ENCODE measurements at places on chromosomes 7 and 10.

- no peak for DNase-seq
Measured at GRCh38 chr7:16315280-16315679, 106.1 kb downstream of the CRPPA start.

- no peak for DNase-seq
Measured at GRCh38 chr7:118615-119391, 73.6 kb upstream of the FAM20C start.

DNA sequence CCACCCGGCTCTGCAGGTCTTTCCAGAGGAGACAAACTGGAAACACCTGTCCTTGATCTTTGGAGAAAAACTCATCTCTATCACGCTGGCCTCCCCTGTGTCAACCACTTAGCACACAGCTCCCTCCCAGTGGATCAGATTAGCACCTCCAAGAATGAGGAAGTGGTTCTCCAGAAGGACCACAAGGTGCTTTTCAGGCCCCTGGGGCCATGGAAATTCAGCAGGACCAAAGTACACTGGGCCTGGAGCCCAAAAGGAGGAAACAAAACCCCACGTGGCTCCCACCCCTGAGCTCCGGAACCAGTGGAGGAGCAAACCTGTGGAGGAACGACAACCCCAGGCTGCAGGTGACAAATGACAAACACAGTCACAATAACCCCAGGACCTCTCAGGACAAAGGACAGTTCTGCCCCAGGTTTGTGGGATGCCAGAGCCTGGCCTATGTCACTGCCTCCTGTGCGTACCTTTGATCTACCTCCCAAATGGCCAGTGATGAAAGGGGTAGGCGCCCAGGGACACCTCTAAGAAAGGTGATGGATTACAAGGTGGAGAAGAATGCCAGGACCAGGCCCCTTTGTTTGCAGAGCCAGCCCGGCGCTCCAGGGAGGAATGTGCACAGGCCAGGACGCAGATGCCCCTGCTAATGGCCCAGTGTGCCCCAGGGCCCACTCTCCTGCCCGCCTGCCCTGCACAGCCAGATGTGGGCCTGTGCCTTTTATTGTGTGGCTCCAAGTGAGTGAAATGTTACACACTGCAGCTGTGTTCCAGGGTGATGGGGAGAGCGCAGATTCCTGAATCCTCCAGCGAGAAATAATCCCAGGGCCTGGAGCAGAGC lies 5.7 kb downstream of the TNS3 start:
- DNase-seq, result peak; percentile 90

GRCh38 chr7:100102950-100103840 lies 1.8 kb downstream of the AP4M1 start:
- DNase-seq, result peak; percentile 29

DNA sequence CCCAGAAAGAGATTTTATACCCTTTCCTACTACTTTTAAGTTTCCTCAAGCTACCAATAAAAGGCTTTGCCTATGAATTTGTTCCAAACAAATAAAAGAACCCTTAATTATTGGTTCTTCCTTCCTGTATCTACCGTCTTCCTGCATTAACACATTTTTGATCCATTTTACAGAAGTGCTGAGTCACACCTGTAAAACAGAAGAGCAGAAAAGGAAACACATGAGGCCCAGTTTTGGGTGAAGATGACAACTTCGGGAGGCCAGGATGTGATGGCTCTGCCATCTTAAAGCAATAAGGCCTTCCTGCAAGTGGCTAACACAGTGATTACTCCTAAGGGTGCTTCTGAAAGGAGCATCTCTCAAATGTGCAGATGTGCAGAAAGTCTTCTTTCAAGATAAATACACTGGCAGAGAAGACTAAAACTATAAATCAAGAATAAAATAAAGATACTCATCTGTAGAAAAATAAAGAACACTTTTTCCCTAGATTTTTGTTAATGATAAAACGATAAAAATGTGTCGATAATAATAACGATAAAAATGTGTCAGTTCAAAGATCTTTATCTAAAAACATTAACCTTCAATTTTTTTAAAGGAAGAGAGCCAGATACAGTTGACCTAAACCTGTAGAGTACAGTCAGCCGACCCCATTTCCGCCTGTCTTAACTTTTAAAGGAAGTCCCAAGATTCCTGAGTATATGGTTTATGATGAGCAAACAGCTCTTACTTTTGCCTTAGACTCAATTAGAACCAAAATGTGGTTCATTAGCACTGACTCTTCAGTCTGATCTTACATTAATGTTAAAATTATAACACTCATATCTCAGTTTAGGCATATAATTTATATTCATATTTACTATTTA lies 108.6 kb downstream of the UBE2H start:
- no peak for DNase-seq

GRCh38 chr7:54838175-54838910 lies 79.3 kb upstream of the SEC61G start:
- DNase-seq, result no peak

DNA sequence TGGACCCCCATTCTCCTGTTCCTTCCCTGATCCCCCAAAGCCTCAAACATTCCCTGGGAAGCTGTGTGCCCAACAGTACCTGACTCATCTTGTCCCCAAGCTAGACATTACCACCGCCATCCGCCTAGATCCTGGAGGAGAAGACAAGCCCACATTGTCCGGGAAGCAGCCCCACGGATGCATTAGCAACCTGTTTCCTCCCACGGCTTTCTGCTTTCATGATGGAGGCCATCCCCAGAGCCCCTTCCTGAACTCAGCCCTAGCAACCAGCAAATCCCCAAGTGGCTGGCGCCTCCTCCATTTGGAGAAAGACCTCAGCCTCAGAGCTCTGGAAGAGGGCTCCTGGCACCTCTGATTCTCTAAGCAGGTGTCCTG lies 2.3 kb upstream of the SLC29A3 start:
- DNase-seq, result no peak

DNA sequence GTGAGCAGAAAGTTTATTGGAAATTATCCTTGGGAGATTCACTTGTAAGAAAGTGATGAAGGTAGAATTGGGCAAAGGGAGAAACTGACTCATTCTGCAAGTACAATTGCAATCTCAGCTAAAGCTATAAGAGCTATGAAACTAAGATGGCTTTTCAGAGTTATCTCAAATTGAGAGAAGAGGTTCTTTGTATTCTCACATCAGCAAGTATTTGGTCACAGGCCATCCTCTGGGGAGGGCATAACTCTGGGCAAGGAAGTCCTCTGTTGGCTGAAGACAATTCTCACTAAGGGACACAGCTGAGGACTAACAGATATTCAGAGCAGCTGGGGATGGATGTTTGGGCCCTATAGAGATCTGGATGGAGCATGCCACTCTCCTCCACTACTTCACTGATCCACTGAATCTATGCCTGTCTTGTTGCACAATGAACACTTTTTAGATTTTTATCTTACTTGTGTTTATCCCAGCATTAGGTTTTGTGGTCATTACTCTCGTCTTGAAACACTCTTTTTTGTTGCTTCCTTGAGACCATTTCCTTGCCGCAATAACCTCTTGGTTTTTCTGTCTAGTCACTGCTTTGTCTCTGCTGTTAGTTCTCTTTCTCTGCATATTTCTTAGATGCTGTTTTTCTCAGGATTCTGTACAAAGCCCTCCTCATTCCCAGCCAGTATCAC lies 115.1 kb downstream of the GNAI1 start:
- no peak for DNase-seq

All from SK-N-SH (cell line).